ENCODE measurements at places on chromosomes 1 and 21. TPM values are rescaled to one million over a fixed set of nuclear protein-coding genes. Genes with fewer than 3 reads are reported as not detected.

The WDR77 gene
- total RNA-seq: 93.6 TPM

The EPHA2 gene
- total RNA-seq: 28.3 TPM

DNA sequence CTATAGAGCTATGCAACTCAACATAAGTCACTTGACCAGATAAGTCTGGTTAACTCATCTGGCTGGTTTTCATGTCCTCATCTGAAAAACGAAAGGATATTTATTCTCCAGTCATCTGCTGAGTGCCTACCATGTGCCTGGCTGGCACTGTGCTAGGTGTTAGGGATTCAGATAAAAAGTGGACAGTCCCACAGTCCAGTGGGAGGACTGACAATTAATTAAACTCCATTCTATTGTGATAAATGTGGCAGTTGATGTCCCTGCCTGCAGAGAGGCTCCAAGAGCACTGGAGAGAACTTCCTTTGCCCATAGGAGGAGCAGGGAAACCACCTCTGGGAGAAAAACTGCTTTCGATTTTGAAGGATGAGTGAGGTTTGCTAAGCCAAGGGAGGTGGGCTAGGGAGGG, 5.4 kb downstream of the NUAK2 start:
- peaks cover 56% of the 10 kb centered on the region for H3K4me1 ChIP-seq
- no peaks in the 10 kb centered on the region for H3K36me3 ChIP-seq
- H3K27me3 ChIP-seq: peaks cover 7% of the 10 kb centered on the region
- DNase-seq: no peak
- no peak overlapping the region for H3K27ac ChIP-seq
- H3K4me3 ChIP-seq: no peak overlapping the region

DNA sequence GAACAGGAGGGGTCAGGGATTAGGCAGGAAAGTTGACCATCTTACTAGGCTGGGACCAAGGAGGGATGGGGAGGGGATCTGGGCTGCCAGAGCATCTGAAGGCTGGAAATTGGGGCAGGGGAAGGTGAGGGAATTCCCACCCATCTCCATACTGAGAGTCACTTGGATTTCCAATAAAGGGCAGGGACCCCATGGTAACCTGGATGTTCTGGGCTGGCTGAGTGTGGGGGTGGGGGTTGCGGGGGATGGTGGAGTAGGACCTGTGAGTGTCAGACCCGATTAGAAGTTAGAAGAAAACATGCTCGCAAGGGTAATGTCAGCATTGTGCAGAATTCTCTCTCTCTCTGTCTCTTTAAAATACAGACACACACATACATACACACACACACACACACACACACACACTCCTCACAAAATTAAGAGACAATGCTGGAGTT, 40.0 kb upstream of the EPS15 start:
- no peak for DNase-seq
- no peaks in the 10 kb centered on the region for H3K36me3 ChIP-seq

The KCNK1 gene
- total RNA-seq: 9.7 TPM

All from progenitor cell of endocrine pancreas (in vitro differentiated cells).